ENCODE measurements at places on chromosomes 3 and 15.

DNA sequence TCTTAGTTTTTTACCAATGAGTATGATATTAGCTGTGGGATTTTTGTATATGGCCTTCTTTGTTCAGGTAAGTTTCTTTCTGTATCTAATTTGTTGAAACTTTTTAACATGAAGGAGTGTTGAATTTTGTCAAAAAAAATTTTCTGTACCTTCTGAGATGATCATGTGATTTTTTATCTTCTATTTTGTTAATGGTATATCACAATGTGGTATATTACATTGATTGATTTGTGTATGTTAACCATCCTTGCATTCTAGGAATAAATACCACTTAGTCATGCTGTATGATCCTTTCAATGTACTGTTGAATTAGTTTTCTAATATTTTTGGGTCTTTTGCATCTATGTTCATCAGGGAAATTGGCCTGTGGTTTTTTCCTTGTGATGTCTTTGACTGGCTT lies 92.5 kb upstream of the MNS1 start:
- no peak for DNase-seq

DNA sequence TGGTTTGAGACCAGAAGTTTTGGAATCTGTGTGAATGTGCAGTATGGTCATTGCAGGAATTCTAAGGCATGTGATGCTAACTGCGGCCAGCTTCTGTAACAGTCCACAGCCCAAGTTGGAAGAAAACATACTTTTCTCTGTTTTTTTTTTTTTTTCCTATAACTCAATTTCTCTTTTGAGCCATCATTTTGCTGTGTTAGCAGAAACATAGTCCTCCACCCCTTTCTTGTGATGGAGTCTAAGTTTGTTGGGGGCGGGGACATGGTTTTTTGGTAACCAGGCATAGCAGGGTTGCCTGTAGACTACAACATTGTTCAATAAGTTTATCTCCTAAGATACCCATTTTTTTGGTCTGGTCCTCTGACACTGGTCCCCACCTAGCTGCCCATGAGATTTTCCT lies 223.2 kb upstream of the ONECUT1 start:
- DNase-seq = no peak

DNA sequence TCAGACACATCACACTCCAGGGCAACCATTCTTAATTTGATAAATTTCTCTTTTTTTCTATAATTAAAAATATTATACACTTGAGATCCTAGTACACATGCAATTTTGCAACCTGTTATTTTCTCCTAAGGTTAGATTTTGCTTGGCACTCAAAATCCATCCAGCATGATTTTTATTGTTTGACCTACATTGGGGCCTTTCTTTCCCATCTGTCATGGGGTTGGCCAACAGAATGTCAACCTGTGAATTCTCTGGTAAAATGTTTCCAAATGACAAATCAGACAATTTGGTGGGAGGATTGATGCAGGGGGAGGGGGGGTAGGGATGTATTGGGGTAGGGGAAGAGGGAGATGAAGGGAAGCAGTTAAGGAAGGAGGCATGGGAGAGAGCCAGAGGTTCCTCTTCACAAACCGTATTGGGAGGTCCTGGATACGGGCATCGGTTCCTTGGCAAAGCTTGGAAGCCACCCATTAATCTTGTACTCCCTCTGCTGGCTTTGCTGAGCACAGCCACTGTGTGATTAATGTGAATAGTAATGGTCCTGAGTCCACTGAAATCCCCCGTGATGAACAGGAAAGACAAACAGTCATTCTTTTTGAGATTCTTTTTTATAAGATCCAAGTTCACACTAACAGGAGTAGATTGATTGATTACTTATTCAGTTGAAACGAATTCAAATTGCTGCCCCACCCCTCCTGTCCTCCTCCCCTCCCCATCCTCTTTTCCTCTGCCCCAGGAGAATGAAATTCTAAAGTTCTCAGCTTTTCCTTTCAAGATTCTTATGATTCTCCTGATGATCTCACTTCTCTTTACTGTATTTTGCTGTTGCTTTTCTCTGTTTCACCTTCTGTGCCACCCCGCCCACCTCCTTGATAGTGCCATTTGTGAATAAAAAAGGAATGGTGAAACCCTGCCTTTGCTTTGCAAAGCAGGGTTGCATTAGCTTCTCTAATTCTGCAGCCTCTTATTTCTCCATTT lies 82.2 kb upstream of the SLC25A26 start:
- peak; percentile 24 for DNase-seq

- no peak for DNase-seq
Measured at GRCh38 chr3:7646851-7647250, 785.9 kb downstream of the GRM7 start.

GRCh38 chr15:33547876-33548275 lies 237.1 kb downstream of the RYR3 start:
- peak; percentile 10 for DNase-seq

DNA sequence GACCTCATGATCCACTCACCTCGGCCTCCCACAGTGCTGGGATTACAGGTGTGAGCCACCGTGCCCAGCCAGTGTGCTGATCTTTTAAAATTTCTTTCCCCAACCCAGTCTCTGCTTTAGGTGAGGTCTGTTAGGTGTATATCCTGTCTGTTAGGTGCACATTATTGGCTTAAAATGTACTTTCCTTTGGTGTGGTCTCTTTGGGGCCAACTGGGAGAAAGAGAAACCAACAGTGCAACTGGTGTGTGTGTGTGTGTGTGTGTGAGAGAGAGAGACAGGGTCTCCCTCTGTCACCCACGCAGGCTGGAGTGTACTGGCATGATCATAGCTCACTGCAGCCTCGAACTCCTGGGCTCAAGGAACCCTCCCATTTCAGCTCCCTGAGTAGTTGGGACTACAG lies 50.3 kb upstream of the GNB5 start:
- no peak for DNase-seq

- peak; percentile 74 for DNase-seq
Measured at GRCh38 chr15:41940441-41940857, 31.9 kb downstream of the EHD4 start.

GRCh38 chr3:149618151-149619123 lies 39.4 kb downstream of the WWTR1 start:
- DNase-seq = no peak

DNA sequence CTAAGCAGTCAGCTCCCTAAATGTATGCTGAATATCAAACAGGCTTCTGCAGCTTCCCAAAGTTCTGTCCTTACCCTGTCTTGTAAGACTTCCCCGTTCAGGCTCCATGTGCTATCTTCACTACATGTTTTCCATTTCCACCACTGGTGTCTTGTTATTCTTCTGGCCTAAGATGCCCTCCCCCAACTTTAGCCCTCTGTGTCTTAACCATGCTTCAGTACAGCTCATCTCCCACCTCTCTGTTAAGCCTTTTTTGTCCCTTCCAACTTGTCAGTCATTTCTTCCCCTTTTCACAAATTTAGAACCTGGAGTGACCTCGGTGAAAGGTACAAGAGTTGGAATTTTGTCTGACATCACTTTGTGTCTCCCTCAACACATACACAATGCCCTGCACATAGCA lies 151.7 kb upstream of the TBL1XR1 start:
- DNase-seq = no peak

DNA sequence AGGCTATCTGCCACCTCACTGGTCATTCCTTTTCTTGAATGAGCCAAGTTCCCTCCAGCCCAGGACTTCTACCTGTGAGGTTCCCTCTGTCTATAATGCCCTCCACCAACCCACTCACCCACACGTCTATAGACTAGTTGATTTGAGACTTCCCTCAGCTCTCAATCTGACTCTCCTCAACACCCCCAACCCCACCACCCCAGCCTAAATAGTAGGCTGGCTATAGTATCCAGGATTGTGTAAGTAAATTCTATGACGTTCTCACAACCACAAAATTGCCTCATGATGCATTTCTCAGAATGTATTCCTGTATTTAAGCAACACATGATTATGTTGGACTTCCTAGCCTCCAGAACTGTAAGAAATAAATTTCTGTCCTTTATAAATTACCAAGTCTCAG lies 2.2 kb downstream of the PLSCR1 start:
- peak; percentile 10 for DNase-seq

- DNase-seq = no peak
Measured at GRCh38 chr15:73686781-73687256, 2.6 kb downstream of the CD276 start.

GRCh38 chr3:126523745-126524428 lies at the start of gene CHST13:
CHST13 (plus strand) TSS chr3:126524155; CDS start chr3:126524333, 178 bp downstream.
- DNase-seq = peak; percentile 27

DNA sequence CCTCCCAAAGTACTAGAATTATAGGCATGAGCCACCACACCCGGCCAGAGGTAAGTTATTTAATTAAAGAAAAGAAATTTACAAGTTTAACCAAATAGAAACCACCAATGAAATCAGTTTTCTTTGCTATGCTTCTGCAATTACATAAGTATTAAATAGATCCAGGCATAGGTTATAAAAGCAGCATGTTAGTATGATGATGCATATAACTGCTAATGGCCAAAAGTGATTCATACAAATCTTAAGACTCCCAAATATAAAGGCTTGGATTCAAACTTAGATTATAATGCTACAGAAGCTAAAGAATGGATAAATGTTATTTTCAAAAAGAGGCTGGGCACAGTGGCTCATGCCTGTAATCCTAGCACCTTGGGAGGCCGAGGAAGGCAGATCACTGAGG lies 32.8 kb upstream of the HDC start:
- DNase-seq = no peak

GRCh38 chr15:85542895-85543331 lies 162.5 kb downstream of the AKAP13 start:
- no peak for DNase-seq

DNA sequence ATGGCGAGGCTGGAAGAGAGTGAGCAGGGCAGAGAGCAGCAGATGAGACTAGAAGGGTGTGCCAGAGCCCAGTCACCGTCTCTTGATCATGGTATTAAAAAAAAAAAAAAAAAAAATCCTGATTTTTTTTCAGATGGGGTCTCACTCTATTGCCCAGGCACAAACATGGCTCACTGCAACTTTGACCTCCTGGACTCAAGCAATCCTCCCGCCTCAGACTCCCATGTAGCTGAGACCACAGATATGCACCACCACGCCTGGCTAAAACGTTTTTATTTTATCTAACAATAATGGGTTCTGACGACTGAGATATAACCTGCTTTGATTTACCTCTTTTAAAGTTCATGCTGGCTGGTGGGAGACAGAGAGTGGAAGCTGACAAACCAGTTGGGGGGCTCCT lies 4.0 kb downstream of the GNB4 start:
- DNase-seq = no peak

- no peak for DNase-seq
Measured at GRCh38 chr3:48633743-48634142, 1.5 kb downstream of the SLC26A6 start.

GRCh38 chr15:70672081-70672480 lies 91.3 kb downstream of the UACA start:
- DNase-seq = no peak

DNA sequence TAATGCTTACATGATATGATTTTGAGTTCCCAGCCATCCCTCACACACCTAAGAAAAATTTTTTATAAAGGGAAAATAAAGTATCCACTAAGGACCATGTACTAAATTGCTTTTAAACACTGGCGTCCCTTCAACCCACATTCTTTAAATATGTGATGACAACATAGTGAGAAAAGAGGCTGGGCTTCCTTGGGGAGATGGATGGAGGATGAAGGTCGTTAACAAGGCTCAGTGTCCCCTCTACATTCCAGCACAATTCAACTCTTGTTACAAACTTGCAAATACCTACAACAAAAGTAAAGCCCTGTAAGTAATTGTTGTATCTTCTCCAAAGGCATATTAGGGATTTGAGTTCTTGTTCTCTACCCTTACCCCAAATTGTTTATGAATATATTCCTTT lies 87.2 kb upstream of the SLC4A7 start:
- DNase-seq = no peak

GRCh38 chr15:31477301-31477700 lies 150.7 kb downstream of the KLF13 start:
- DNase-seq = no peak

DNA sequence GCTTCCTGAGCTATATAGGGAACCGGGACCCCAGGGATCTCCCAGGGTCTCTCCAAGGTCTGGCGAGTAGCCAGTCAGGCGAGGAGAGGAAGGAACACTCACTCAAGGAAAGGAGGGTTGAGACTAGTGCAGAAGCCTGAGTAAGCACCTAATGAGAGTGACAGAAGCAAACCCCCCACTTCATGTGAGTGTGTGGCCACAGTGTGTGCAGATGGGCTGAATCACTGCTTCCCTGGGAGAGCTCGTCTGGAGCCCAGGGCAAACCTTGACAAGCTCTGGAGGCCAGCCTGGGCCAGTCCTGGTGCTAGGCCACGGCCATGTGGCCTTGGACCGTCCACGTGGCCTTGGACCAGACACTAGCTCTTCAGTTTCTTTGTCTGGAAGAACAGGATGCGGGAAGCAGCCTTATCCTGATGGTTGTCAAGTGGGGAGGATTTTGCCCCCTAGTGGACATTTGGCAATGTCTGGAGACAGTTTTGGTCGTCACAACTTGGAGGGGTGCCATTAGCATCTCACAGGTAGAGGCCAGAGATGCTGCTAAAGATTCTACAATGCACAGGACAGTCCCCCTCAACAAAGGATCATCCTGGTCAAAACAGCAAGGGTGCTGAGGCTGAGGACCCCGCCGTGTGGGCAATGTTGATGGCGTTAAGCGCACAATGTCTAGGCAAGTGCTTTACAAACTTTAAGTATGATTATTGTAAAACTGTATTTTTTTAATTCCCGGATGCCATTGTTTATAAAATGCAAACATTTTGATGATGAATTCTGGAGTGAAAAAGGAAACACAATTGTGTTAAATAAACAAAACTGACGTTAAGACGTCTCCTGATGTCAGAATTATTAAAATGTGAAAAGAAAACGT lies 34.8 kb upstream of the CTSH start:
- DNase-seq = peak; percentile 51

DNA sequence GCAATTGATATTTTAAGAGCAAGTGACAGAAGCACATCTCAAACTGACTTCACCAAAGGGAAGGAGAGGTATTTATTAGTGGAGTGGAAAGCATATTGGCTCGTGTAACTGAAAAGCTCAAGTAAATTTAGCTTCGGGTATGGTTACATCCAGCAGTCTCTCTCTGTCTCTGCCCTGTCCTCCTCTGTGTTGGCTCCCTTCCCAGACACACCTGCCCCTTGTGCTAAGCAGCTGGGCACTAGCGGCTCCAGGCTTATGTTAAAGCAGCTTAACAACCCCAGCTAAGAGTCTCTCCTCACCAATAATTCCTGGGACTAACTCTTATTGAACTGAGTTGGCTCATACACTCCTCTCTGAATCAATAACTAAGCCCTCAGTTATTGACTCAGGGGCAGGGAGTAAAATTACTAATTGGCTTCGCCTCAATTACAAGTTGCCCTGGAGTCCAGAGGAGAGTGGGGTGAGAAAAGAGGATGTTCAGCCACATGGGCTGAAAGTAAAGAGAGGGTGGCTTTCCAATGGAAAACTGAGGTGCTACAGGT lies 12.8 kb upstream of the SH3BP5 start:
- DNase-seq = no peak

DNA sequence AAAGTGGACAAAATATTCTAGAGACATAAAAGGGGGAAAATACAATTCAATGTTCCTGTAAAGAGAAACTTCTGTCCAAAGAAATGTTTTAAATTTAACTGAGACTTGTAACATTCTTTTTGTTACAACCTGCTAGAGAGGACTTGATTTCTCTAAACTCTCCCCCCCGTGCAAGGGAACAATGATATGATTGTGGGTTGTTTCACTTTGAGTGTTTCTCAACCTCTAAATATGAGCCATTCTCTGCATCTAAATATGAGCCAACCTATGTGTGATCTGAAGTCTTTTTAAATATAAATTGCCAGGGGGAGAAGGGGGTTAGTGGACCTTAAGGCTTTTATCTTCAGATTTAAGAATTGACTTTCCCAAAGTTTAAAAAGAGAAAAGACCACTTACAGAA lies 14.6 kb downstream of the ZNF860 start:
- no peak for DNase-seq
